ENCODE measurements at places on chromosomes 6 and 20.

- no peak for DNase-seq
Observed at GRCh38 chr6:74091136-74091793, 395.3 kb downstream of the CD109 start.

GRCh38 chr20:4894981-4895381 is 106.3 kb downstream of the SLC23A2 start:
- DNase-seq: no peak

GRCh38 chr6:158518191-158519127 is 41.4 kb upstream of the TMEM181 start:
- peak; percentile 15 for DNase-seq

GRCh38 chr6:27238010-27238983 is 9.2 kb upstream of the PRSS16 start:
- no peak for DNase-seq

- no peak for DNase-seq
Observed at GRCh38 chr6:85473748-85474147, 23.9 kb downstream of the NT5E start.

DNA sequence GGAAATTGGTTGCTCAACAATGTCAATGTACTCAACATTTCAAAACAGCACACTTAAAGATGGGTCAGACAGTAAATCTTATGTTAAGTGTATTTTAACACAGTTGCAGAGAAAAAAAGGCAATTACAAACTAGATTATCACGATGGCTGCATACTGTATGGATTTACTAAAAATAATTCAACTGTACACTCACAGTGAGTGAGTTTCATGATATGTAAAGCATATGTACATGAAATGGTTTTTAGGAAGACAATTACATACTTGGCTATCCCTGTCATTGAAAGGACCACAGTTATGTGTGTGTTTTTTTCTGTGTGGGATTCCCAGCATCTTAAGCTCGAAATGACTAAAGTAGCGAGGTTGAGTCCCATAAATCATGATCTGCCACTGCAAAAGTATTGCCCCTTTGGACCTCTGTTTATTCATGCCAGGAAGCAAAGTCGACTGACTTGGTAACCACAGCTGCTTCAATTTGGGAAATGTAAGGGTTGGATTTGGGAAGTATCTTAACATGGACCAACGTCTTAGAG is 5.5 kb upstream of the SALL4 start:
- DNase-seq: no peak

GRCh38 chr6:71238351-71238750 is 50.3 kb upstream of the OGFRL1 start:
- no peak for DNase-seq

- DNase-seq: no peak
Observed at GRCh38 chr6:125102411-125102810, 51.2 kb upstream of the TPD52L1 start.

- no peak for DNase-seq
Observed at GRCh38 chr6:34858681-34859080, 29.2 kb downstream of the TAF11 start.

- DNase-seq: no peak
Observed at GRCh38 chr6:137697267-137697938, 169.7 kb upstream of the TNFAIP3 start.

GRCh38 chr6:99819853-99820252 is 174.2 kb downstream of the MCHR2 start:
- DNase-seq: no peak

DNA sequence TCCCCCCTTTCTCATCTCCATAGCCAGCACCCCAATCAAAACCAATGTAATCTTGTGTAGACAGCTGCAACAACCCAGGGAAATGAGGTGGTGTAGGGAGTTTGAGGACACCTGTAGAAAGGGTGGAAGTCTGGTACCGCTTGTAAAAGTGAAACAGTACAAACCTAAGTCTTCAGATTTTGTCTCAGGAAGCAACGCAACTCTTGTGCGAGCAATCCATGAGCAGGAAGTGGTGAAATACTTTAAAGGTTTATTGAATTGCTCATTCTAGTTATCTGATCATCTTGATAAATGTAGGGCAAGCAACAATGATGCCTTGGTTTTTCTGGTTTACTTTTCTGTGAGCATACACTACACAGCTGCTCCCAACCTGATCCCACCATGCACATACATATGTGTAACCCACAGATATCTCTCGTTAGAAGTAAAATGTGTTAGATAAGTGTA is 71.1 kb upstream of the THEMIS start:
- peak; percentile 21 for DNase-seq

DNA sequence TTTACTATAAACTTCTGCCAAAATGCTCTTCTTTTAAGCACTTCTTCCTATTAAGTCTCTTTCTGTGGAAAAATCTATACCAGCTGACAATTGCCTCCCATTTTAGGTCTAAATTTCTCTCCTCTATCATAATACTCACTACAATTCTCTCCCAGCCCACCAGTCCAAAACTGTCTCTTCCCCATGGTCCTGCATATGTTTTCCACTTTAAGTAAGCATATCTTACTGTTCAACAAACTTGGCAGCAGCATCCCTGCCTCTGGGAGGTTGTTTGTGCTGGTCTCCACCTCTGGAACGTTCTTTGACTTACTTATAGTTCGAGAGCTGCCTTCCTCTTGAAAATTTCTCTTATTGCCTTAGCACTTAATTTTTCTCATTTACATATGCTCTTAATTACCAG is 180.5 kb downstream of the COL12A1 start:
- no peak for DNase-seq

- DNase-seq: no peak
Observed at GRCh38 chr6:138030872-138031271, 76.3 kb downstream of the PERP start.

- DNase-seq: no peak
Observed at GRCh38 chr20:4062721-4063606, 47.6 kb upstream of the RNF24 start.

DNA sequence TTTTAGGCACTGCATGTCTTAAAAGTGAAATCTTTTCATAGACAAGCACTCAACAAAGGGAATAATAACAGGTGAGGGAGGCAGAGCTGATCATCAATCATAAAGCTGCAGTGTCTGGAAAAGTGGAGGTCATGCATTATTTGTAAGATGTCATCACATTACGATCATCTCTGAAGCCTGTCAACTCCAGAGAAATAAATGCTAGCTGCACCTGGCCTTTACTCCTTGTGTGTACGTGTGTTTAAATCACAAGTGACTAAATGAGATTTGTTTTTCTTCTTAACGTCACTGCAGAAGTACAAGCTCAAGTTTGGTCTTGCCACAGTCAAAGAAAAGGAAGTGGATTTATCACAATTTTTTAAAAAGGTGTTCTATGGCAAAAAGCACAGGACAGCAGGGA is 275.5 kb upstream of the SGK1 start:
- no peak for DNase-seq

DNA sequence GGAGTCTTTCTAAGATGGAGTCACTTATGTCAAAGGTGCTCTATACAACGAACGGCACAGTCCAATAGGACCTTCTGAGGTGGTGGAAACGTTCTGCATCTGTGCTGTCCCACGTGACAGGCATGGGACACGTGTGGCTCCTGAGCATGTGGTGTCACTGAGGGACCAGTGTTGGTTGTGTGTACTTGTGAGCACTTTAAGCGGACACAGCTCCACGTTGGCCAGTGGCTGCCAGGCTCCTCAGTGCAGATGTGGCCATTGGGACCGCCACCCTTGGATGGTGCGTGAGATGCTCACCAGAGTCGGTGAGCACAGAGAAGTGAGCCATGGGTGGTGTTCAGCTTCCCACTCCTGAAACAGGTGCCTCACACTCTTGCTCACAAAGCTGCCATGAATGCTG is 110.0 kb downstream of the SYNDIG1 start:
- DNase-seq: no peak

GRCh38 chr20:63471002-63471716 is 1.3 kb downstream of the KCNQ2 start:
- DNase-seq: no peak

- DNase-seq: no peak
Observed at GRCh38 chr20:62970307-62971210, 18.1 kb downstream of the SLC17A9 start.

DNA sequence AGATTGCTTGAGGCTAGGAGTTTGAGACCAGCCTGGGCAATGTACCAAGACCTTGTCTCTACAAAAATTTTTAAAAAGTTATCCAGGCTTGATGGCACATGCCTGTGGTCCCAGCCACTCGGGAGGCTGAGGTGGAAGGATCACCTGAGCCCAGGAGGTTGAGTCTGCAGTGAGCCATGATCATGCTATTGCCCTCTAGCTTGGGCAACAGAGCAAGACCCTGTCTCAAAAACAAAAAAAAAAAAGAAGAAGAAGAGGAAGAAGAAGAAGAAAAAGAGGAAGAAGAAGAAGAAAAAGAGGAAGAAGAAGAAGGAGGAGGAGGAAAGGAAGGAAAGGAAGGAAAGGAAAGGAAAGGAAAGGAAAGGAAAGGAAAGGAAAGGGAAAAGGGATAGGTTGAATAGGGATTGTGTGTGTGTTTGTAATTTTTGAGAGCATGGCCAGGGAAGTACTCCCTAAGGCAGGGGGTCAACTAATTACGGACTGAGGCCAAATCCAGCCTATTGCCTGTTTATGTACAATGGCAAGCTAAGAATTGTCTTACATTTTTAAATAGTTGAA is 43.0 kb upstream of the ZNF217 start:
- DNase-seq: no peak

DNA sequence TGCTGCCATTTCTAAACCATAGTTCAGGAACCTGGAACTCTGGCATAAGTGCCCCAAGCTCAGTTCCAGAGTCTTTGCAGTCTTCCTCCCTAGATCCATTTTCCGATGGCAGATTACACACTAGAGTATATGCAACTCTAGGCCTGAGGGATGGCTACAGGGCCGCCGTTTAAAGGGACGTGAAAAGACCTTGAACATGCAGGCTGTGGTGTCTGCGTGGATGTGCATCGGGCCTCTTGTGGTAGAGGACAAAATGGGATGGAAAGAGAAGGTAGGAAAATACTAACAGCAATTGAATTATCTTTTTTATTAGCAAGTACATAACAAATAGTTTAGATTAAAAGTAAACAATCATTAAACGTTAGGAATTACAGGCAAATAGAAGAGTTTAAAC is 588.9 kb downstream of the RFPL4B start:
- DNase-seq: no peak

DNA sequence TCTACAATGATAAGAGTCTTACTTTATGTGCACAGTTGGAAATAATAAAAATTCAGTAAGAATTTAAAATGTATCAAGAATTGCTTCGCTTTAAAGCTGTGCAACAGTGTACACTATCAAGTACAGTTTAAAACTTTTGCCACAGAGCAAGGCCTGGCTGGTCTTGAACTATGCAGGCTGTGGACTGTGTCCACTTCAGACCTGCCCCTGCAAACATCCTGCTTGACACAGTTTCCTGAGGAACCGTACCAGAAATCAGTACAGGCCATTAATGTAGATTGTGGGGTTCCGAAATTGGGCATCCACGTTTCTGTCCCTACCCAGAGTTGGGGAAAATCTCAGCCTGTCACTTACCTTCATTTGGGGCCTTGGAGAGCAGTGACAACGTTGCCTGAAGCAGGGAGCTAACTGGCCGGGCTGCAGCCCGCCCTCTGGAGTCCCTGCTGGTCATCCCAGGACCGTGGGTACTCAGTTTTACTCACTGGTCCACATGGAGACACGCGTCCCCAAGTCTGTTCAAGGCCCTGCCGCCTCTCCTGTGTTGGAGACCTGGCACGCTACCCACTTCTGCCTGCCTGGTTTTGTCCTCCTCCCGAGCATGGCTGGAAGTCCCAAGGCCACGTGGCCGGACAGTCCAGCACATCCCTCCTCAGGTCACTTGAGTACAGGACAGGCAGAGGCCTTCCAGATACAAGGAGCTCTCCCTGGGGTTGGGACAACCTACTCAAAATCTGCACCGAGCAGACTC is 8.4 kb downstream of the NINL start:
- no peak for DNase-seq

GRCh38 chr6:111447051-111447450 is 36.0 kb downstream of the REV3L start:
- DNase-seq: no peak

- DNase-seq: no peak
Observed at GRCh38 chr6:845566-845965, 152.6 kb upstream of the EXOC2 start.

DNA sequence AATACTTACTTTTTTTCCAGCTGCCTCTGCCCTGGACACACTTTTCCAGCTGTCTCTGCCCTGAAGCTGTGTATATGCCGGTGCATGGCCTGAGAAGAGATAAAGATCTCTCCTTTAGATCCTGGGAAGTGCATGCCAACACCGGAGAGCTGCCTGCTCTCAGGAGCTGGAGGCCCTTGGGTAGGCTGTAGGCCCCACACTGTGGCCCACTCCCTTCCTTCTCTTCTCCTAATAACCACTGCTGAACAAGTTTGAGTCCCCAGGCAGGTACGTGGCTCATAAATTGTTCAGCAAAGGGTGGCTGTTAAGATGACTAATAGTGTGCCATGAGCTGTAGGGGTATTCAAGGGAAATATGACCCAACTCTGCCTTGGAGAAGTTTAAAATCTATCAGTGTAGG is 102.5 kb downstream of the CD24 start:
- DNase-seq: no peak

- DNase-seq: no peak
Observed at GRCh38 chr6:135002974-135003703, 51.5 kb downstream of the HBS1L start.

DNA sequence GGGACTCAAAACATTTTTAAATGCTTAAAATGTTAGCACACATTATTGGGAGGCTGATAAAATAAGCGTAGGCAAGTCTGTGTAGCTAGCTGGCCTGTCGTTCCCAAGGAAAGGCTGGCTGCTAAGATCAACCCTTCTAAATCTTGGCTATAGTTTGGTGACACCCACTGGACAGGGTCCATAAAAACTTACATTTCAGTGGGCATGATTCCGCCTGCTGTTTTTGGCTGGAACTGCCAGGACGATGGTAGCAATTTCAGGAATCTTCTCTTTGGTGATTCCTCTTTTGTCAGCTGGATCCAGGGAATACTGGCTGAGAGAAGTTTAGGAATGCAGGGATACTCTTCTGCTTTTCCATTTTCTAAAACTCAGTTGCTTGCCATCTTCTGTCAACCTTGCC is 162.2 kb downstream of the NKAIN2 start:
- no peak for DNase-seq

- DNase-seq: no peak
Observed at GRCh38 chr20:36374995-36375394, 68.9 kb downstream of the DLGAP4 start.

GRCh38 chr20:25624500-25624939 is 706 bp upstream of the NANP start:
- DNase-seq: no peak

DNA sequence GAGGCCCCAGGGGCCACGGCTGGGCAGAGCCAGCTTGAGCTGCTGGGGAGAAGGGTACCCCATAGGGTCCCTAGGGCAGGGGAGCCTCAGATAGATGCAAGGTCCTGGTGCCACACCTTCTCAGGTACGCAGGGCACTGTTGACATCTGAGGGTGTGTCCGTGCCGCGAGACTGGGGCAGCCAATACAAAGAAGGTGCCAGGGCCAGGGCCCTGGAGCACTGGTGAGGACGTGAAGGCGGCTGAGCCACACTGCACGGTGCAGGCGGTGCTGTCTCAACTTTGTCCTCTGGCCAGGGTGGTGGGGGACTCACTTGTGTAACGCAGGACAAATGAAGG is 649 bp upstream of the LRRC73 start:
- DNase-seq: no peak

GRCh38 chr6:128803911-128804310 is 79.0 kb upstream of the LAMA2 start:
- DNase-seq: no peak

GRCh38 chr20:57586370-57586793 is 25.5 kb downstream of the PCK1 start:
- DNase-seq: no peak

- no peak for DNase-seq
Observed at GRCh38 chr6:7692453-7692784, 33.5 kb upstream of the BMP6 start.
